Fibroblast of skin of scalp (primary cell): ENCODE measurements at places on chromosomes 12 and 14.
A peak's percentile ranks its signal among the peaks of the same experiment; 100 is the strongest.

- DNase-seq: no peak
These were observed 2.8 kb downstream of the FRMD6 start for GRCh38 chr14:51654533-51654845.

DNA sequence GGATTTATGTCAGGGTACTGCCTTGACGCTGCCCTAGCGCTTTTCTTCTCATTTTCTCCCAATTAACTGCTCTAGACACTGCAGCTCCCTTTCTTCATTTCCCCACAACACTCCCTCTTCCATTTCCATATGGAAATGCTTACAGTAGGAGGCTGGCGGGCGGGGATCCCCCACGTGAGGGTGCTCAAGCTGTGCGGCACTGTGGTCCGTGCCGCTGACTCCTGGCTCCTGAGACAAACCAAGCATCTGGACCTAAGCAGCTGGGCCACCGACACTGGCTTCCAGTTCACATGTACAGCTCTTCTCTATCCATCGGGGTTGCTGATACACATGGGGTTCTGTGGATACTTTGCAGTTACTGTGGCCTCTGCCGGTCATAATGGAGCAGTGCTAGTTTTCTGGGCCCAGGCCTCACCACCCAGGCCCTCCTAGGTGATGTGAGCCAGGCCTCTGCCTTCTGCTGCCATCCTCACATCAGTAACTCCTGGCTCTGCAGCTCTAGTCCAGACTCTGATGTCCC lies 20.2 kb downstream of the TCHP start:
- peak; percentile 32 for DNase-seq

DNA sequence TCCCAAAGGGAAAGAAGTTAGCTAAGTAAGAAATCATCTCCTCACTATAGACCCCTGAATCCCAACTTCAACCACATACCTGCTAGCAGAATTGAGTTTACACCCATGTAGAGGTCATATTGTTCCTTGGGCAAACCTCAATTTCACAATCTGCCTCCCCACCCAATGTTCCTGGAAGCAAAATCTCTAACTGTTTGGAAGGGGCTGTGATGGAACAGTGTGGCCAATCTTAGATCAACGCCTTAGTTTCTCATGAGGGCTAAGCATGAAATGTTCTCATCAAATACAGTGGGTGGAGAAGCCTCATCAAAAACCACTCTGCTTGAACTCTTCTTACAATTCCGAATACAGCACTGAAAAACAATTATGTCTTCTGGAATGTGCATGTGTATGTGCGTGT lies 284.0 kb upstream of the NOS1 start:
- DNase-seq: no peak

GRCh38 chr14:81819344-81819743 lies 285.7 kb upstream of the SEL1L start:
- DNase-seq: no peak

DNA sequence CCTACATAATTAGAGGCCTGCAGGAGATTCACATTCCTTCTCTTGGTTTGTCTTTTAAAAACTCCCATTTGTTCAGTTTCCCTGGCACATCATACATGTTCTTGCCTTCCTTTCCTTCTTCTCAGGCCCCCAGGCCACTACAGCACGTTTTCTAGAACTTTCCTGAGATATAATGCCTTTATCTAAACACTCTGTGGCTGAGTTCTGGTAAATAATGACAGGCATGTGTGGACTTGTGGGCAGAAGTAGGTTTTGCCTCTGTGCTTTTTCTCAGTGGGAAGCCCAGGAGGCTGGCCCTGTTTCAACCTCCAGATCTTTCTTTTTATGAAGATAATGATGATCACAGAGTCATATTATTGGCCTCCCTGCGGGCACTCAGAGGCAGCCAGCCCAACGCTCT lies 117.2 kb downstream of the TMX1 start:
- peak; percentile 32 for DNase-seq

DNA sequence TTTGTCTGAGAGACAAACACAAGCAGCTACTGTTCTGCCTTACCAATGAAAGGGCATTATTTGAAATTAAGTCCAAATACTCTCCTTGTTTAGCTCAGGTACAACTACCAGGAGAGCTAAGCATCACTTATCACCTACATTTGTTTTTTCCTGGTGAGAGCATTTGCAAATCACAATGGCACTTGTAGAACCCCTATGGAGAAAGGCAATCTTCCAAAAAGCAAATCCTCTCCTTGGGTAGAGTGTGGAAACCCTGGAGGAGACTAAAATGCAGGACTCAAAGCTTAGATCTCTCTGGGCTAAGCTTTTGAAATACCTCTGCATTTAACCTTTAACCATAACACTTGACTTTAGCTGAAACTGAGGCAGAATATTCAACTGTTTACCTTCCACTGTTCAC lies 20.8 kb downstream of the GTSF1 start:
- DNase-seq: no peak

DNA sequence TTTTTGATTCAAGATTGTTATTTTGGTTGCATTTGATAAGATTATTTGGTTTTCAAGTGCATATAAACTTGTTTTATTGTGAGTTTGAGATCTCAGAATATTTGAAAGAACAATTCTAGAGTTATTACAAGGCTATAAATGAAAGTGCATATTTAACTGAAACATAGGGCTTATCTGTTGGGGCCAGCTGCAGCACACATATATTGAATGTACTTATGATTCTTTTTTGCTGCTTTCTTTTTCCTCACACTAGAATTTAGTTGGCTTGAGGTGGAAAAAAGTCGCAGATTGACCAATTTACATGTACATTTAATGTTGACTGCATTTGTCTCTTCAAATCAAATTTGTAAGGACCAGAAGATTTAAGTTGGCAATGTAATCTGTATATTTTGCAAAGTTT lies 88.0 kb downstream of the PCNX1 start:
- DNase-seq: no peak

DNA sequence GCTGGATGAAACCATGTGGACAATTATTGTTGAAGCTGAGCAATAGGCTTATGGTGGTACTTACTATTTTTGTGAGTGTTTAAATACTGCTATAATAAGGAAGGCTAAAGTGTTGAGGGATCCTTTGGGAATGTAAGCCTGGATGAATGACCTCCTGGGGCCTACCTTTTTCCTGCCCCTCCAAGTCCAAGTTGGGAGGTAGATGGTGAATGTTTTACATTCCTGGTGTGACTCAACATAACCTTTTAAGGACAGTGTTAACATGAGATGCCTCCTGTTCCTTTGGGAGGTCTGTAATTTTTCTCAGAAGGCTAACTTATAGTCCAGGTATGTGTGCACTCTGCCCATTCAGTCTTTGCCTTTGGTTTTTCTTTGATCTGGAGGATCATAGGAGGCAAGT lies 315.9 kb downstream of the NRXN3 start:
- DNase-seq: no peak

GRCh38 chr12:132131952-132132351 lies 12.2 kb downstream of the DDX51 start:
- DNase-seq: no peak

DNA sequence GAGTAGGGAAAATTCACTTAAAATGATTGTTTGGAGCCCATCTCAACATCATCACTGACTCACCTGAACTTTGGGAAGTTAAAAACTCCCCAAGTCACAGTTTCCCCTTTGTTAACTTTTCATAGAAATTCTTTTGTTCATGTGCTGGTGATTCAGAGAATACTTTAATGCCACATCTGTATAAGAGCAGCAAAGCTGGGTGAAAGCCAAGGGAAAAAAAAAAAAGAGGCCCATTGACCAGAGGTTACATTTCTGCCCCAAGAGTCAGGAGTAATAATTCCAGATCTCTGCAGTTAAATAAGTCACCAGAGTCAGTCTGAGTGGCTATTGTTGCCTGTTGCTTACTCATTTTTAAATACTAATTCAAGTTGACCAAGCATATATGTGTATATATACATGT lies 136.4 kb upstream of the LGR5 start:
- DNase-seq: peak; percentile 32

GRCh38 chr14:54211551-54212308 lies 185.1 kb upstream of the CDKN3 start:
- peak; percentile 88 for DNase-seq

- DNase-seq: no peak
These were observed 267.3 kb downstream of the SNAPC1 start for GRCh38 chr14:62029569-62029924.
